ENCODE measurements at places on chromosomes 12 and 14.

DNA sequence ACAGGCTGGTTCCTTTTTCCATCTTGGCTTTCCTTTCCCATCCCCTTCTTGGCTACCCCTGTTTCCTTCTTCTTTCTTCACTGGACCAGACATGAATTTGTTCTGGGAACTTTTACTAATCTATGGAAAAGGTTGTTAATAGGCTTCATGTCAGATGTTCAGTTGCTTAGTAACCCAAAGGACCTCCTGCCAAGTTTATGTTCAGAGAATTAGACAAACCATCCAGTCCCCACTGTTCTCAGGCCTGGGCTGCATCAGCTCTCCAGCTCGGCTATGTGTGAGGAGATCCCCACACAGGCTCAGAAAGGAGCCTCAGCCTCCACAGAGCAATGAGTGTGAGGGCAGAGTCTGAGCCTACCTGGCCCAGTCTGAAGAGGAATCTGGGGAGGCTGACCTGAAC lies 78.0 kb downstream of the AKAP6 start:
- no peak for DNase-seq

DNA sequence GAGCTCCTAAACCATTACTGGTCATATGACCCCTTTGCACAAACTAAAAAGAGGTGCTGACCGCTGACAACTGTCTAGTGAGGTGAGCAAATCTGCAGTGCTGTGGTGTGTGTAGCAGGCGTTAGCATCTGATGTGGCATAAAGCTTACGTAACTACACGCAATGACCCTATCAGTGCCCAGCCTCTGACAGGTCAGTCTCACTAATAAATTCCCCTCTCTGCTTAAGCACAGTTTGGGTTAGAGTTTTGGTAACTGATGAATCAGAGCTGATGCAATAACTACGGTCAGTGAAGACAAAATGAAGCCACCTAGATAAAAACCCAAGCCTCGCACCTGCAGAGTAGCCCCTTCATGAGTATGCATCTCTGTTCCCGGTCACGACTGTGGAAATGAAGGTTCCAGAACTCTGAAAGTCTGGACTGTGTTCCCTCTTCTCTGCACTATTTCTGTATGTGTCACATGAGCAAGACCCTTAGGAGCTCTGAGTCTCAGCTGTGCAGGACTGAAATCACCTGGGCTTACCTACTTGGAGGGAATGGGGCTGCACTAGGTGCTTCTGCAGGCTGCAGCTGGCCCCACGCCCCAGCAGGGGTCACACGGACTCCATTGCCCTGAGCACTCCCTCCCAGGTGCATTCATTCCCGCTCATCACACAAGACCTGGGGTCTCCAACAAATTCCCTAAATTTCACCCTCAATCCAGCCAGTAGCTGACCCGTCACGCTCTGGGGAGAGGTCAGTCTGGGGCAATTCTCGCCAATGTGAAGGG lies 54.4 kb downstream of the RIMBP2 start:
- no peak for DNase-seq

GRCh38 chr12:52907092-52907810 lies 2.4 kb upstream of the KRT8 start:
- DNase-seq: no peak

- DNase-seq: no peak
These were observed 23.7 kb downstream of the SETD1B start for GRCh38 chr12:121827351-121828099.

DNA sequence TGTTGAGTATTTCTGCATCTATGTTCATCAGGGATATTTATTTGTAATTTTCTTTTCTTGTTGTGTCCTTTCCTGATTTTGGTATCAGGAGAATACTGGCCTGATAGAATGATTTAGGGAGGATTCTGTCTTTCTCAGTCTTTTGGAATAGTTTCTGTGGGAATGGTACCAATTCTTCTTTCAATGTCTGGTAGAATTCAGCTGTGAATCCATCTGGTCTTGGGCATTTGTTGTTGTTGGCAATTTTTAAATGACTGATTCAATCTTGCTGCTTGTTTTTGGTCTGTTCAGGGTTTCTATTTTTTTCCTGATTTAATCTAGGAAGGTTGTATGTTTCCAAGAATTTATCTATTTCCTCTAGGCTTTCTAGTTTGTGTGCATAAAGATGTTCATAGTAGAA lies 170.9 kb upstream of the PDE3A start:
- no peak for DNase-seq

- peak; percentile 83 for DNase-seq
These were observed 55.6 kb downstream of the SYNE3 start for GRCh38 chr14:95460647-95461478.

GRCh38 chr12:129807136-129807535 lies 96.7 kb downstream of the TMEM132D start:
- DNase-seq: no peak

- DNase-seq: peak; percentile 26
These were observed 655 bp upstream of the DYNLL1 start for GRCh38 chr12:120495186-120495730.

DNA sequence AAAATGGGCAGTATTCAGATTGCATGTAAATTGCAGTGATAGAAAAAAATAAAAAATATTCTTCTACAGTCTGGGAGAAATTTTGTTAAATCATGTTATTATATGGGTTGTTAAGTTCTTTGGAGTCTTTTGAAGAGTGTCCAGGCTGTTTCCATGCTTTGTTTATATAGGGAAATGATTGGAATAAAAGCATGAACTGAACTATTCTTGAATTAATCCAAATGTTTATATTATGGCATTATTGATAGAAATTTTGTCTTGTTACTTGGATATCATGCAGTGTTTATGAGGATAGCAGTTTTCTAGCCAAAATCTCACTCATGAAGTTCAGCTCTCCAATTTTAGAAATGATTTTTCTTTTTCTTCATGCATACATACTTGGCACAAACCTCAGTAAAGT lies 108.2 kb upstream of the NAV3 start:
- DNase-seq: no peak

GRCh38 chr12:109432842-109433304 lies 44.2 kb downstream of the KCTD10 start:
- DNase-seq: peak; percentile 43

- no peak for DNase-seq
These were observed 8.5 kb downstream of the RDH12 start for GRCh38 chr14:67710209-67710608.

DNA sequence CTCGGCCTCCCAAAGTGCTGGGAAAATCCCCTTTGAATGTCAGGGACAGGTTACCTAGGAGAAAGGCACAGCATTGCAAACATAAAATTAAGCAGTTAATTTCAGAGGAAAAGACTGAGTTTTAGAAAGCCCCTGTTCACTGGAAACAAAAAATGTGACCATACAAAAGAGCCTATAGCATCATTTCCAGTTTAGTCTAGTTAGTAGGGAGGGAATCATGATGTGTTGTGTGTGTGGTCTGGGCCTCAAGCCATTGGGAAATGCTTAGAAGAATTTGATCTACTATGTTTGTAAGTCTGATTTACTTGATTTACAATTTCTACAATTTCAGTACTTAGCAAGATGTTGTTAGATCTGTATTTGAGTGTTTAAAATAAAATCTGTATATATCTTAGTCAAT lies 47.1 kb upstream of the RERG start:
- DNase-seq: no peak

DNA sequence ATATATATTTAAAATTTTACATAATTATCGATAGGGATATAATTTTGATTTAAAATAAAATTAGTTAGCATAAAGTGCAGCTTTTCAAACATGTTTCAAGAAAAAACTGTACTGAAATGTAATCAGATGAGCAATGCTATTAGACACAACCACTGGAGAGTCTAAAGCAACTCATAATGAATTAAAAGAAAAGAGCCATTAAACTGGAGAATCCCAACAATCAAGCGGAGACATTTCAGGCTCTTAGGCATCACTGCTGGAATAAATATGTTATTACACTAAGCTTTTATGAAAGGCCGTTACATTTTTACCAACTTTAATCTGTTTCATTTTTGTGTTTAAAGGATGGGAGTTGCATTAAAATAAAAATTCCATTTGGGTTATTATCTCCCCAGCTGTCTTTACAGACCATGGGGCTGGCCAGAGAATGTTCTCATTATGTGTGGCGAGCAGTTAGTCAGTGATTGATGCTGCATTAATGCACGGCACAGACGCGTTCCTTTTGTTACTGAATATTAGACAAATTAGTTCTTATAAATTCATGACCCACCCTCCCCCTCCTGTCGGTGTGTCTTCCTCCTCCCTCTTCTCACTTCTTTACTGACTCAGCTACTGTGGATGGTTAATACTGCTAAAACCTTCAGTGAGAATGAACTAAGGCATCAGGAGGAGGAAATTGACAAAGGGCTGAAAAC lies 156.8 kb downstream of the PDZRN4 start:
- peak; percentile 60 for DNase-seq

DNA sequence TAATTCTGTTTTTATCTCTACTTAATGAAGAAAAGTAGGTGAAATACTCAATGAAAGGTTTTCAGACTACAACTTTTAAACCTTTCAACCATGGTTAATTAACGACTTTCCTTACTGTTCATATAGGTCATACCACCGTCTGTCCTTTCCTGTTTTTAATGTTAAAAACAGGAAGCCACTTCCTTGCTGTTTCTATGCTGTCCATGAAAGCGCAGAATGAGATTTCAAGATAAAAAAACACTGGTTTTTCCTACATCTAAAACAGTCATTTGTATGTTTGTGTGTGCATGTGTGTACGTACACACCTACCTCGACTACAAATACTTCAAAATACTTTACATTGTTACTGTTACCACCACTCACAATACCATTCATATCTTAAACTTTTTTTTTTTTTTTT lies 27.3 kb downstream of the SPTLC2 start:
- DNase-seq: no peak

DNA sequence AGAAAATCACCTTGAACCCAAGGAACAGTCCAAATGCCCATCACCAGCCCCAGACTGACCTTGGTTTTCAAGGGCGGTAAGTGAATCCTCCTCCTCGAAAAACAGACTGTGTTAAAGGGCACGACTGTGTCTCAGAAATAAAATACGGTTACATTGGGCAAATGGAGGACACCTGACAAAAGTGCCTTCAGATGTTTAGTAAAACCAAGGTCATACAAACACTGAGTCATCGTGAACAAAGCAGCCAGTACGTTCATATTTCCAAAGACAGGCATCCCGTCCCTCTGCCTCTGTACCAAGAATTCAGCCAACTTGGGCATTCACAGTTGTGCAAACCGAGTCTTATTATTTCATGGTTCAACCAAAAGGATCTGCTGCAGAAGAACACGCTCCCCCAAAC lies 25.9 kb downstream of the FOXN3 start:
- DNase-seq: no peak

GRCh38 chr14:33686218-33686617 lies 264.7 kb downstream of the EGLN3 start:
- DNase-seq: no peak

DNA sequence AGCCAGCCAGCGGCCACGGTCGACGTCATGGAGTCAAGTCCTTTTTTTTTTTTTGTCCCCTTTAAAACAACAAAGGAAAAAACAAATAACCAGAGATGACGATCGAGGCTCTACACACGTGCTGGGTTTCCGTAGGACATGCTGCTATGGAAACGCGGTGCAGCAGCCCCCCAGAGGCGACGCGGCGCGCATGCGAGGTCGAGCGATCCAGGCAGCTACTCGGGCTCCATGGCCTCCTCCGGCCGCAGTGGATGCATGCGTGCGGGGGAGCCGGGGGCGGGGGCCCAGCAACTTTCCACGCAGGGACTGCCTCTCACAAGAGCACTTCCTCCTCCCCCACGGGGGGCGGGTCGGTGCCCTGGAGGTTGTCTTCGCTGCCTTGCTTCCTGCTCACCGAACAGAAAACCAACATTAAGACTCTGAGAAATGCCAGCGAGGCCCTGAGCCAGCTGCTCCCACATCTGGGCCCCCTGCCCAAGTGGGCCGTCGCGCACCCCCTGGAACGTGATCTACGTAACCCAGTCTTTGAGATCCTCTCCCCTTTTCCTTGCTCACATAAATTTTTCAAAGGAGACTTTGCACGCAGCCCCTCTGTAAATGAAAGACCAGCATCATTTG lies 30.7 kb downstream of the P2RX4 start:
- DNase-seq: peak; percentile 35

DNA sequence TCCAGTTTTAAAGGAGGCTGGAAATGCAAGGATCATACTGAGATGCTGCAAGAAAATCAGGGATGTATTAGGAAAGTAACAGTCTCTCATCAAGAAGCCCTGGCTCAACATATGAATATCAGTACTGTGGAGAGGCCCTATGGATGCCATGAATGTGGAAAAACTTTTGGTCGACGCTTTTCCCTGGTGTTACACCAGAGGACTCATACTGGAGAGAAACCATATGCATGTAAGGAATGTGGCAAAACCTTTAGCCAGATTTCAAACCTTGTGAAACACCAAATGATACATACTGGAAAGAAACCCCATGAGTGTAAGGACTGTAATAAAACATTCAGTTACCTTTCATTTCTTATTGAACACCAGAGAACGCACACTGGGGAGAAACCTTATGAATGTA lies 24.5 kb downstream of the ZNF891 start:
- DNase-seq: no peak

DNA sequence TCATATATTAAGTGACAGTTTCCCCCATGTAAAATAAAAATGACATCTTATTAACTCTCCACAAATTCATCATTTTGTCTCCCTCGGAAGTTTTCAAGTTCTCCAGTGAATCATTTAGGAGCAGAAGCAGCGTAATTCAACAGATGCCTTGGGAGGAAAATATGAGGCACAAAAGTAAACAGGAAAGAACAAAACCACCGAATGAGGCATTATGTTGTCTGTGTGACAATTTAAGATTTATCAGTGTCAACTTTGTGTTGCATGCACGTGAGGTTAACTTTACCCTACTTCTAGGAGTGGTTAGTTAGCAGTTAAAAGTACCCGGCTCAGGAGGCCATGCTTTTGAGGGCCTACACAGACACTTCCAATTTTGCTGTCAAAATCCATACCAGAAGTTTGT lies 258.6 kb downstream of the IPO8 start:
- DNase-seq: no peak

- DNase-seq: peak; percentile 13
These were observed 145.1 kb downstream of the SLC25A21 start for GRCh38 chr14:37027188-37027824.

DNA sequence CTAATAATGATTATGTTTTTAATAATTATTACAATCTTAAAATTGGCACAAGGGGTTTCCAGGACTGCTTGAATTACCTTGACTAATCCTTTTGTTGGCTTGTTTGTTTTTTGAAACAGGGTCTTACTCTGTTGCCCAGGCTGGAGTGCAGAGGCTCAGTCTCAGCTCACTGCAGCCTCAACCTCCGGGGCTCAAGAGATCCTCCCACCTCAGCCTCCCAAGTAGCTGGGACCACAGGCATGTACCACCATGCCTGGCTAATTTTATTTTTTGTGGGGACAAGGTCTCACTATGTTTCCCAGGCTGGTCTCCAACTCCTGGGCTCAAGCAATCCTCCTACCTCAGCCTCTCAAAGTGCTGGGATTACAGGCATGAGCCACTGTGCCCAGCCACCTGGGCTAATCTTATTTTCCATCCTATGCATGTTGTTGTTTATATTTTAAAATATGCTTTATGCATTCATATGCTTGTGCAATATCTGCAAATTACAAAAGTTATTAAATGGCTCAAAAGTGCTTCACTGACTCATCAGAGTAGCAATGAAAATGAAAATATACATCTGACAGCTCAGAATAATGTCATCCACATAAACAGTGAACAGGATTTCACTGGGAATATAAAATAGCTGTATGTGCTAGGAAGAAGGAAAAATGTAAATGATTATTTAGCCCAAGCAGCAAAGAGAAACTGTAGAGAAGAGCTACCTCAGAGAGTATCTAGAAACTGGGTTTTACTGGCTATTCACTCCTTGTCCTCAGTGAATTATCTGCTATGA lies 24.8 kb upstream of the PLEKHG6 start:
- no peak for DNase-seq
